ENCODE measurements at places on chromosomes 7 and 10.

- no peak for DNase-seq
These were observed 37.2 kb downstream of the PIK3AP1 start for GRCh38 chr10:96683065-96683464.

- DNase-seq: no peak
These were observed 91.0 kb upstream of the COL1A2 start for GRCh38 chr7:94303695-94304094.

- no peak for DNase-seq
These were observed 24.6 kb downstream of the NAMPT start for GRCh38 chr7:106260136-106260561.

DNA sequence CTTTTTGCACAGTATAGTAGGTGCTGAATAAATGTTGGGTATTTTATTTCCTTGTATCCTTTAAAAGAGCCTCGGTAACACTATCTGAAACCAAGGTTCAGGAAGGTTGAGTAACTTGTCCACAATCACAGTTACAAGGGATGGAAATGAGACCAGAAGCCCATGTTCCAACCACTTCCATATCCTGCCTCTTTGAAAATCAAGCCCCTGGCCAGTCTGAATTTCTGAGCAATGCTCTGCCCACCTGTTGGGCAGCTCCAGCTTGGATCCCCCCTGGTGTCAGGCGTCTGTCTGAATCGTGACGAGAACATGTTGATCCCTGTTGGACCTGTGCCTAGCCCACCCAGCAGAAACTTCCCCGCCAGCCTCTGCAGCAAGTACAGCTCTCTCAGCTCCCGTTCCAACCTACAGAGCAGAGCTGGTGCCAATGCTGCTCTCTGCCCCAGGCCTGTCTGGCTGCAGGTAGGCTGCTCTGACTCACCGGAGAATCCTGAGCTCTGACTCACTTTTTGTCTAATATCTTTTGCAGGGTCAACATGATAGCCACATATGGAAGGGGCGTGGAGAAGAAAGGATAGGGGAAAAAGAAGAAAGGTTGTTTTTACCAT, 595.5 kb downstream of the INHBA start:
- DNase-seq: no peak

DNA sequence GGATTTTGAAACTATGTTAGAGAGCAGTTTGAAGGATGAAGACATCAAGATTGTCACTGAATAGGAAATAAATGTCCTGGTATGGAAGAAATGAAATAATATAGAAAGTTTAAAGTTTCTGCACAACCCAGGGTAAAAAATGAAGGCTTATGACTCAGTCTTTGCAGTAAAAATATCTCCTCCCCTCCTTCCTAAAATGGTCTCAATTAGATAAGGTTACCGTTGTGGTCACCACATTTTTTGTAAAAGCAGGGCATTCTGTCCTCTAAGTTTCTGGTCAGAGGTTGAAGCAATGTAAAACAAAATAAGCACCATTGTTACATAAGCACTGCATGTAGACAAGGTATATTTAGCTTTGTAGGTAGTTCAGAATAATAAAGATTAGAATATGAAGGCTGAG, 403.5 kb downstream of the SUGCT start:
- no peak for DNase-seq

GRCh38 chr7:66627151-66627681, 1.5 kb upstream of the KCTD7 start:
- no peak for DNase-seq

GRCh38 chr7:10874666-10875065, 99.0 kb upstream of the PHF14 start:
- no peak for DNase-seq

GRCh38 chr10:92125144-92125543, 165.7 kb downstream of the CPEB3 start:
- DNase-seq: no peak

DNA sequence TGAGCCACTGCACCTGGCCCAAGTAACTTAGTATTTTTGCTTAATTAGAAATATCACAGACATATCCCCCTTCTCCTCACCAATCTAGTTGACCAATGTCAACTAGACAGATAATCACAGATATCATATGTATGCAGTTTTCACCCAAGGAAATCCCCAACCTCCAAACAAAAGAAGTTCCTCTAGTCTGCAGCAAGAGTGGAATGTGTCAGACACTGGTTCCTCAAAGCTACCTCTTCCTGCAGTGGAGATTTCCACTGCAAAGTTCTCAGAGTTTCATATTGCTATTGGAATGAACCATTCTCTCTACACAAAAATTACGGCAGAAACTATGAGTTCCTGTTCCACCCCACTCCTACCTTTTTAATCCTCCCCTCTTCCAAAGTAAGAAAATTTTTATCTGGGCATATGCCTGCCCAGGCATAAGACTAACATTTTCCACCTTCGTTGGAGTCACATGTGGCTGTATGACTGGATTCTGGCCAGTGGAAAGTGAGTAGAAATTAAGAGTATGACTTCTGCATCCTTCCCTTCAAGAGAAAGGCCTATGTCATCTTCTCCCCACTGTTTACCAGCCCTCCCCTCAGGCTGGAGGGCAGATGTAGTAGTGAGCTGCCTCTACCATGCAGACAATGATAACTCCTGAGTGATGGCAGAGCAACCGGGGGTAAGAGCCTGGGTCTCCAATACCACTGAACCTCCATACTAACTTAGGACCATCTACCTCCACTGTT, 103.0 kb downstream of the MYOF start:
- DNase-seq: no peak

DNA sequence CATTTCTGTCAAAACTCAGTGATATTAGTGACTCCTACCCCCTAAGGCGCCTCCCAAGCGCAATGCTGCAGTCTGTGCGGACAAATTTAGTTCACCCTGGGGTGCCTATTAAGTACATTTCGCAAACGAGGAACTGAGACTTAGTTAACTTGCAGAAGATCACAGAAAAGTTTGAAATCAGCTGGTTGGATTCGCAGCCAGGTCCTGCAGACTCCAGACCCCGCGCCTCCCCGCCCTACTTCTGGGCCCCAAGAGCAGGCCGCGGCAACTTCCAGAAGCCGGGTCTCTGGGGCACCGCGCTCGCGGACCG, 588 bp downstream of the CYREN start:
- DNase-seq: no peak

GRCh38 chr10:77289027-77289501, 348.5 kb downstream of the KCNMA1 start:
- DNase-seq: no peak

DNA sequence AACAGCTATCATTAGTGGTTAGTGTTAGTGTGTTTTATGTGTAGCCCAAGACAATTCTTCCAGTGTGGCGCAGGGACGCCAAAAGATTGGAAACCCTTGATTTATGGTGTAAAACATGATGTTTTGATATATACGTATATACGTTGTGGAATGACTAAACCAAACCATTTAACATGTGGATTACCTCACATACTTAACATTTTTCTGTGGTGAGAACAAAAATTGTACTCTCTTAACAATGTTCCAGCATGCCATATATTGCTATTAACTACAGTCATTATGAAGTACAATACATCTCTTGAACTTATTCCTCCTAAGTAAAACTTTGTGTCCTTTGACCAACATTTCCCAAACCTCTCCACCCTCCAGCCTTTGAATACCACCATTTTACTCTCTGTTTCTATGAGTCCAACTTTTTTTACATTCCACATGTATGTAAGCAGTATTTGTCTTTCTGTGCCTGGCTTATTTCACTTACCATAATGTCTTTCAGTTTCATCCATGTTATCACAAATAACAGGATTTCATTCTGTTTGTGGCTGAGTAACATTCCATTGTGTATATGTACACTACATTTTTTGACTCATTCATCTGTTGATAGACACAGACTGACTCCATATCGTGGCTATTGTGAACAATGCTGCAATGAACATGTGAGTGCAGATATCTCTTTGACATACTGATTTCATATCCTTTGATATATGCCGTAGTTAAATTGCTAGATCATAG, 42.2 kb upstream of the MAGI2 start:
- no peak for DNase-seq

DNA sequence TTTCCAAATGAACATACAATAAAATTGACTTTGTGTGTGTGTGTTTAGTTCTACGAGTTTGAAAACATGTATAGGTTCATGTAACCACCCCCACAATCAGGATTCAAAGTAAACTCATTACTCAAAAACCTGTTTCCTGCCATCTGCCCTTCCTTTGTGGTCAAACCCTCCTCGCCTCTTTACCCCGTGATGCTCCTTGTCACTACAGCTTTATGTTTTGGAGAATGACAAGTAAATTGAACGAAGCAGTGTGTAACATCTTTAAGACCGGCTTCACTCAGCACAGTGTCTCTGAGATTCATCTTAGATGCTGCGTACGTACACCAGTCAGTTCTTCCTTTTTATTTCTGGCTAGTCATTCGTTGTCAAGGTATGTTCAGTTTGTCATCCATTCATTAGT, 54.6 kb upstream of the MKI67 start:
- DNase-seq: no peak

- DNase-seq: no peak
These were observed 21.5 kb downstream of the CLDN12 start for GRCh38 chr7:90424720-90425119.

- no peak for DNase-seq
These were observed 126.6 kb downstream of the TRRAP start for GRCh38 chr7:99004781-99005500.

- DNase-seq: no peak
These were observed 21.6 kb downstream of the C1GALT1 start for GRCh38 chr7:7203813-7204575.

DNA sequence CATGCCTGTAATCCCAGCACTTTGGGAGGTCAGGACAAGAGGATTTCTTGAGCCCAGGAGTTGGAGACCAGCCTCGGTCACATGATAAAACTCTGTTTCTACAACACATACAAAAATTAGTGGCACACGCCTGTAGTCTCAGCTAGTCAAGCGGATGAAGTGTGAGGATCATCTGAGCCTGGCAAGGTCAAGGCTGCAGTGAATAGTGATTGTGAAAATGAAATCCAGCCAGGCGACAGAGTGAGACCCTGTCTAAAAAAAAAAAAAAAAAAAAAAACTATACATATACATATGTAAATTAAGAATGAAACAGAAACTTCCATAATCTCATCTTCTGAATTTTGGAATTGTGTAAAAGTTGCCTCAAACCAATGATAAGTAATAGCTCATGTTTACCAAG, 18.2 kb upstream of the FAM170B start:
- DNase-seq: no peak

- no peak for DNase-seq
These were observed 30.6 kb downstream of the FHIP2A start for GRCh38 chr10:114852197-114852596.

DNA sequence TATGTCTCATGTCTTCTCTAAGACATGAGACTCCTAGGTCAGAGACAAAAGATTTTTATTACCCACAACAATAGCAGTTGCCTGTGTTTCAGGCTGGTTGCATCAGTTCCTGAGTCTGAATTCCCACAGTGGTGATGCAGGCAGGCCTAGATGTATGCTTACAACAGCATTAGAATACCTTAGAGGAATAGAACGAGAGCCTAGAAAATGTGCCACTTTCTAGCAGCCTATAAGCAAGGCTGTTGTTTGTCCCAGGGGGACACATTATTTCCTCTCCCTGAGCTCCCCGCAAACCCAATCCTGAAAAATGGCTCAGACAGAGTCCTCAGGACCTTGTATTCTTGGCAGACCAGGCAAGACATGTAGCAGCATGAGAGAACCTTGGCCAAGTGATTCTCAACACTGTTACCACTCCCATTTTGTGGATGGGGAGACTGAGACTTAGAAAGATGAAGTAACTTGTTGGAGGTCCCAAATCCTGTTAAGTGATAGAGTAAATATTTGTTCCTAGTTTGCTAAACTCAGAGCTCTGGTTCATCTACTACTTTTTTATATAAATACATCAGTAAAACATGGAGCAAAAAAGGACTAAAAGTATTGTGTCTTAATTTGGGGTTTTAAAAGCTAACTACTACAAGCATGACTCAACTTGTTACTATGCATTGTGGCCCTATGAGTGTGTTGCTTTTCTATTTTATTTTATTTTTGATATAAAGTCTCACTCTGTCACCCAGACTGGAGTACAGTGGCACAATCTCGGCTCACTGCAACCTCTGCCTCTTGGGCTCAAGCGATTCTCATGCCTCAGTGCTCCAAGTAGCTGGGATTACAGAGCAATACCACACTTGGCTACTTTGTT, 14.2 kb downstream of the VTI1A start:
- no peak for DNase-seq

DNA sequence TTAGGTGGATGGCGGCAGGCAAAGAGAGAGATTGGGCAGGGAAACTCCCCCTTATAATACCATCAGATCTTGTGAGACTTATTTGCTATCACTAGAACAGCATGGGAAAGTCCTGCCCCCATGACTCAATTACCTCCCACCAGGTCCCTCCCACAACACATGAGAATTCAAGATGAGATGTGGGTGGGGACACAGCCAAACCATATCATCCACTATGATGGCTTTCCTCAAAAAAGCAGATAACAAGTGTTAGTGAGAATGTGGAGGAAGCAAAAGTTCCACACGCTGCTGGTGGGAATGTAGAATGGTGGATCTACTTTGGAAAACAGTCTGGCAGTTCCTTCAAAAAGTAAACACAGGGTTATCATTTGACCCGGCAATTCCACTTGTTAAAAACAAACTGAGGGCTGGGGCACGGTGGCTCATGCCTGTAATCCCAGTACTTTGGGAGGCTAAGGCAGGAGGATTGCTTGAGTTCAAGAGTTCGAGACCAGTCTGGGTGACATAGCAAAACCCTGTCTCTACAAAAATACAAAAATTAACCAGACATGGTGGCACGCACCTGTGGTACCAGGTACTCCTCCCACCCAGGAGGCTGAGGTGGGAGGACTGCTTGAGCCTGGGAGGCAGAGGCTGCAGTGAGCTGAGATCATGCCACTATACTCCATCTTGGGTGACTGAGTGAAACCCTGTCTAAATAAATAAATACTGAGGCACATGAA, 161.4 kb upstream of the EEPD1 start:
- no peak for DNase-seq

DNA sequence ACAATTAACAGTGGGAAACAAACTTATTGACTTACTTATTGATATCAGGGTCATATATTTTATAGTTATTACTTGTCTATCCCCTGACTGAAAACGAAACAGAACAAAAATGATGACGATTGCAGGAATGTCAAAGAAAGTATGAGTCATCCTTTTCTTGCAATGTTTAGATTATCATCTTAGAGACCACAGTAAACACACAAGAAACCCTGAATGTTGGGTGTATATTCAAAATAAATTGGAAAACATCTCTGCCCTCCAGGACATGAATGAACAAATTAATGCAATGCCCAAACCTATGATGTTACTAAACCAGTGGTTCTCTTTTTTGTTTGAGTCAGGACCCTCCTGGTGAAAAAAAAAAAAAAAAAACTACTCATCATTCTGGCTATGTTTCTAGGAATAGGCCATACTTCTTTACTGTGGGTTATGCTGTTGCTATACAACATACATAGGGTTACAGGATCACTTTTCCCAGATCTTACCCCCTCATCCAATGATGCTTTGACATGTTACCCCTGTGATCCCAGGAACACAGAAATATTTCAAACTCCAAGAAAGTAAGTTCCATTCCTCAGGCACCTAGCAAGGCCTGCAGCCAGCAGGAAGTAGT, 623.4 kb upstream of the IGFBP3 start:
- no peak for DNase-seq

- DNase-seq: no peak
These were observed 13.0 kb downstream of the POLL start for GRCh38 chr10:101575091-101575490.

GRCh38 chr7:134126596-134126965, 559 bp upstream of the LRGUK start:
- DNase-seq: no peak

Data from activated CD4-positive, CD25-positive, alpha-beta regulatory T cell treated with anti-CD3 and anti-CD28 coated beads, Interleukin-2, amount 50 U/mL, for 72 hours (primary cell).